ENCODE measurements at places on chromosomes 2 and 18. TPM values are rescaled to one million over a fixed set of nuclear protein-coding genes. Genes with fewer than 3 reads are reported as not detected.

DNA sequence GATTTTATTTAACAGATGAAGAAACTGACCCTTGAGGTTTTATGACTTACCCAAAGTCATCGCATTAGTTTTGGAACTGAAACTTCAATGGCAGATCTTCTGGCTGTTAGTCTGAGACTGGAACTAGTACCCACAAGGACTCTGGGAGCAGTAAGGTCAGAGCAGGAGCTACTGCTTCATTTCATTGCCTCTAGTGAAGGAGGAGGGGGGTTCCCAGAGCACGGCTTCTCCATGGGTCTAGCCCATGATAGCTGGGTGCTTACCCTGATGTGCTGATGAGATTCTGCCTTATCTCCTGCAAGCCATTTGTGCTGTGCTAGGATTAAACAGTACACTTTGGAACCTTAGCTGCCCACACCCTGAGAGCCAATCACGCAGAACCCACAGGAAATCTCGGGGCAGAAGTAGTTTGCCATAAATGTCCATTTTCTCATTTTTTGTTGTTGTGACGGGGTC, 5.4 kb upstream of the RNASEH1 start:
- H3K36me3 ChIP-seq, result no peaks in the 10 kb centered on the region
- H3K27ac ChIP-seq, result no peak overlapping the region

DNA sequence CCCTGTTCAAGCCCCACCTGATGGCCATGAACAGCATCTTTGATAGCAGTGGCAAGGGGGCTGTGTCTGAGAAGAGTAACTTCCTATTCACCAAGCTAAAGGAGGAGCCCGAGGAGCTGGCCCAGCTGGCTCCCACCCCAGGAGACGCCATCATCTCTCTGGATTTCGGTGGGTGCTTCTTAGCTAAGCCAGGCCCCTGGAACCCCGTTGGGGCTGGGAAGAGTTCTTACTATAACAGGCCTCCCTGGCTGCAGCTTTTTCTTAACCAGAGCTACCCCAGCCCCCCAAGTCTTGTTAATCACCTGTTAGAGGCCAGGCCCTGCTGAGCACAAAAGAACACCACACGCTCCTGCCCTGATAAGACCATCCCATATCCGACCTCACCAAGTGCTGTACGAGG, 79.4 kb downstream of the EPAS1 start:
- no peak for DNase-seq
- H3K36me3 ChIP-seq, result peaks cover 75% of the 10 kb centered on the region
- H3K27me3 ChIP-seq, result no peaks in the 10 kb centered on the region
- H3K27ac ChIP-seq, result no peak overlapping the region
- H3K4me1 ChIP-seq, result no peaks in the 10 kb centered on the region
- H3K4me3 ChIP-seq, result no peak overlapping the region

- H3K4me3 ChIP-seq, result no peak overlapping the region
- no peaks in the 10 kb centered on the region for H3K27me3 ChIP-seq
- no peak overlapping the region for H3K27ac ChIP-seq
- no peak for DNase-seq
- H3K4me1 ChIP-seq, result no peaks in the 10 kb centered on the region
- no peaks in the 10 kb centered on the region for H3K36me3 ChIP-seq
Measured at GRCh38 chr2:221845021-221845365, 272.9 kb upstream of the EPHA4 start.

GRCh38 chr2:184849516-184849915, 251.2 kb downstream of the ZNF804A start:
- H3K4me1 ChIP-seq, result no peaks in the 10 kb centered on the region
- H3K27ac ChIP-seq, result no peak overlapping the region
- H3K36me3 ChIP-seq, result no peaks in the 10 kb centered on the region
- no peak overlapping the region for H3K4me3 ChIP-seq
- DNase-seq, result no peak
- no peaks in the 10 kb centered on the region for H3K27me3 ChIP-seq

GRCh38 chr18:2135309-2135708, 436.0 kb downstream of the METTL4 start:
- no peak for DNase-seq
- H3K36me3 ChIP-seq, result no peaks in the 10 kb centered on the region
- H3K4me1 ChIP-seq, result no peaks in the 10 kb centered on the region

- H3K36me3 ChIP-seq, result no peaks in the 10 kb centered on the region
- H3K4me1 ChIP-seq, result no peaks in the 10 kb centered on the region
- peak overlapping the region; percentile 59 for H3K4me3 ChIP-seq
- peaks cover 41% of the 10 kb centered on the region for H3K27me3 ChIP-seq
- peak overlapping the region; percentile 71 for H3K27ac ChIP-seq
Measured at GRCh38 chr2:38076710-38077430, 919 bp upstream of the CYP1B1 start.

GRCh38 chr18:75208836-75209128, 157 bp downstream of the PTGR3 start:
- H3K36me3 ChIP-seq, result no peaks in the 10 kb centered on the region
- DNase-seq, result no peak
- no peaks in the 10 kb centered on the region for H3K27me3 ChIP-seq
- peaks cover 48% of the 10 kb centered on the region for H3K4me1 ChIP-seq

Gene KIAA2012
- total RNA-seq, result not detected

Gene ZNF804A
- not detected for total RNA-seq

Gene ABCG8
- total RNA-seq, result not detected

Gene SPATA3
- total RNA-seq, result not detected
